ENCODE measurements at places on chromosomes 5 and 9. TPM values are rescaled to one million over a fixed set of nuclear protein-coding genes. Genes with fewer than 3 reads are reported as not detected.

Gene CAMSAP1
- total RNA-seq, result 28.0 TPM

GRCh38 chr5:102767862-102768261 lies 12.8 kb downstream of the PAM start:
- no peak for DNase-seq
- no peaks in the 10 kb centered on the region for H3K27me3 ChIP-seq
- no peak overlapping the region for H3K4me3 ChIP-seq
- peaks cover 5% of the 10 kb centered on the region for H3K4me1 ChIP-seq
- H3K36me3 ChIP-seq, result no peaks in the 10 kb centered on the region
- no peak overlapping the region for H3K27ac ChIP-seq

GRCh38 chr9:89678396-89679015 lies 73.7 kb downstream of the GADD45G start:
- H3K27me3 ChIP-seq, result no peaks in the 10 kb centered on the region
- H3K36me3 ChIP-seq, result no peaks in the 10 kb centered on the region
- no peak for DNase-seq
- H3K27ac ChIP-seq, result no peak overlapping the region

DNA sequence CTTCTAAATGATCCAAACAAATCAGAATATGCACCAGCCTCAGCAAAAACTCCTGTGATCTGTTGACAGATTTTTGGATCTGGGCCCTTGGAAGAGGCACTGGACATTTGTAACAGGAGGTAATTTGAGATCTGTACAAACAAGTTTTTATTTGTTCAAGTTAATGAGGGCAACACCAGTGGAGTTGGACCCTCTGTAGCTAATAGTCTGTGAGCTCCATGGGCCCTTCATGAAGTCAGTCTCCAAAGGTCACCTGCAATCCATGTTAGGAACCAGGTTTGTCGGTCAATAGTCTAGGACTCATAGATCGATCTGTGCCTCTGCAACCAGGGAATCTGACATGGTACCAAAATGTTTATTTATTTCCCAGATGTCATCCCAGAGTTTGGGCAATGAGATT lies 40.9 kb downstream of the PAM start:
- H3K27me3 ChIP-seq, result no peaks in the 10 kb centered on the region
- no peaks in the 10 kb centered on the region for H3K36me3 ChIP-seq
- DNase-seq, result no peak
- no peak overlapping the region for H3K4me3 ChIP-seq

Gene GRPEL2
- 11.4 TPM for total RNA-seq

DNA sequence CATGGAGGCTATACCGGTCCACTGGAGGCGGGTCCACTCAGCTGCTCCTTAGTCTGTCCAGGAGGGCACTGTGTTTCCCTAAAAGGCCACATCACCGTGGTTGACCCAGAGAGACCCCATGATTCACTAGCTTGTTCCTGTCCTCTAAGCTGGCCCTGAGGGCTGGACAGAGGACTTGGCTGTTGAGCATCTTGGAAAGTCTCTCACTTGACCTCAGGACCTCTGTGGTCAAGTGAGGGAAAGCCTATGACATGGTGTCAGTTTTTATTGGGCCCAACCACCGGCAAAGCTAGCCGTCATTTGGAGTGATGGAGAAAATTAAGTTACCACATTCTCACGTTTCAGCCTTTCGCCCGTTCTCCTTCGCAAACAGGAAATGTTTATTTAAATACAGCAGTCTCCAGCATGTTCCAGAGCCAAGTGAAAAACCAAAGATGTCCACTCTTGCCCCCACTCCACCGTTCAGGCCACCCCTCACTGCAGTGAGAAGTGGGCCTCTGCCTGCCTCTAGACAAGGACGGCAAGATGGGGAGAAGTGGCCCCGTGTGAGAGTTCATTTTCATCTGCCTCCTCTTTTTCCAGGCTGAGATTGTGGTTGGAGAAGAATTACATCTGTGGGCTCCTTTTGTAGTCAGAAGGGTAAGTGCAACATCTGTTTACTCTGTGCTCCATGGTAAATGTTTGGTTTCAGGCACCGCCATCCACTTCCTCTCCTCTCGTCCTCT lies 4.4 kb downstream of the SLIT3 start:
- H3K4me3 ChIP-seq, result no peak overlapping the region
- H3K27ac ChIP-seq, result peak overlapping the region; percentile 47
- DNase-seq, result no peak
- H3K36me3 ChIP-seq, result no peaks in the 10 kb centered on the region
- H3K27me3 ChIP-seq, result no peaks in the 10 kb centered on the region

Gene MEIKIN
- 3.4 TPM for total RNA-seq

Gene IL4
- not detected for total RNA-seq

- DNase-seq, result peak; percentile 89
- peaks cover 3% of the 10 kb centered on the region for H3K4me1 ChIP-seq
- H3K4me3 ChIP-seq, result no peak overlapping the region
- H3K27ac ChIP-seq, result peak overlapping the region; percentile 96
- no peaks in the 10 kb centered on the region for H3K36me3 ChIP-seq
Measured at GRCh38 chr5:81779125-81779915, 28.4 kb upstream of the SSBP2 start.

Gene ROPN1L
- not detected for total RNA-seq

Gene F12
- total RNA-seq, result 0.23 TPM

GRCh38 chr5:106963630-106964029 lies 707.1 kb downstream of the EFNA5 start:
- H3K36me3 ChIP-seq, result no peaks in the 10 kb centered on the region
- DNase-seq, result no peak
- no peaks in the 10 kb centered on the region for H3K4me1 ChIP-seq
- no peak overlapping the region for H3K27ac ChIP-seq
- no peak overlapping the region for H3K4me3 ChIP-seq
- H3K27me3 ChIP-seq, result no peaks in the 10 kb centered on the region

DNA sequence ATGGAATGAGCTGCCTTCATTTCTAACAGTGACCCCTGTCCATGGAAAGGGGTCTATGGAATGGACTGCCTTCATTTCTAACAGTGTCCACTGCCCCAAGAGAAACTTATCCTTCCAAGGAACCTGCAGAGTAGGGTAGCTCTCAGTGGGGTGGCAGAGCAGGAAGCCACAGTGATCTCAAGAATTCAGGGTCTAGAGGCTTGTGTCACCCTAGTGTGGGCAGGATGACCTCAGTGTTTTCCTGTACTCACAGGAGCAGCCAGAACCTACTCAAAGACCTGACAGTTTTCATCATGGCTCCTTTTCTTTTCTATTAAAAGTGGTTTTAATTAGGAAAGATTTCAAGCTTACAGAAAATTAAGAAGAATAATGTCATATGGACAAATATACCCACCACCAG lies 27.5 kb downstream of the SEC61B start:
- no peaks in the 10 kb centered on the region for H3K27me3 ChIP-seq
- no peaks in the 10 kb centered on the region for H3K36me3 ChIP-seq
- no peaks in the 10 kb centered on the region for H3K4me1 ChIP-seq
- H3K27ac ChIP-seq, result no peak overlapping the region

Gene GFPT2
- 60.2 TPM for total RNA-seq

DNA sequence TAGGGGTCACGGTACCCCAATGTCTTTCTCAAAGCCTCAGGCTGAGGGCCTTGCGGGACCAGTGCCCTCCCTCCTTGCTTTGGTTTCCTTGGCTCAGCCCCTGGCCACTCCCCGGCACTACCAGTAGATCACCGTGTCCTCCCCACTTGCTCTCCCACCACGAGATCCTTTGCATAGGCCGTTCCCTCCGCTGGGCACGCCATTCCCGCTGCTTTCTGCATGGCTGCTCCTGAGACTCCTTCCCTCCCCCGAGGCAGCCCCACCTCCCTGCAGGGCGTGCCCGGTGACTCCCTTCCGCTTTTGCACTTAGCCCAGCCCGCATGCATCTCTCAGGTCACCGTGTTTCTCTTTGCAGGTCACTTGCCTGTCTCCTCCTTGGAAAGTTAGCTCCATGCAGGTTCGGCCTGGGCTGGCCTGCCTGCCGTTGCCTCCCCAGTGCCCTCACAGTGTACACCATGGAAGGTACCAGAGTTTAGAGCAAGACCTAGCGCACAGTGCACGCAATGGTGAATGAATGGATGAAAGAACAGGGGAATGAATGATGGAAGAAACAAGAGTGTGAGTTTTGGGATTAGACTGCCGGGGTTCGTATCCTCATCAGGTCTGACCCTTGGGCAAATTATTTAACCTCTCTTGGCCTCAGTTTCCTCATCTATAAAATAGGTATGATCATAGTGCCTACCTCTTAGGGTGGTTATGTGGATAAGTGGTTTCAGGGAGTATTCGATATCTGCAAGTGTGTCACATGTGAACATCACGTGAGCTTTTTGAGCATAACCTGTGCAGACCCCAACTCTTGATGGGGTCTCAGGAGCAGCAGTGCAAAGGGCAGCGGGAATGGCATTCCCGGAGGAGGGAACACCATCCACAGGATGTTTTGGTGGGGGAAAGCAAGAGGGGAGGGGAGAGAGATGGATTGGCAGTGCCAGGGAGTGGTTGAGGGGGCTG lies 214.3 kb downstream of the C9orf50 start:
- no peak overlapping the region for H3K27ac ChIP-seq
- H3K4me3 ChIP-seq, result no peak overlapping the region
- H3K36me3 ChIP-seq, result no peaks in the 10 kb centered on the region

Gene WNT8A
- total RNA-seq, result not detected

Gene OCLN
- 2.1 TPM for total RNA-seq

Gene ARHGEF28
- 27.8 TPM for total RNA-seq

- no peaks in the 10 kb centered on the region for H3K4me1 ChIP-seq
- no peak overlapping the region for H3K4me3 ChIP-seq
- no peaks in the 10 kb centered on the region for H3K36me3 ChIP-seq
- DNase-seq, result no peak
- H3K27ac ChIP-seq, result no peak overlapping the region
- no peaks in the 10 kb centered on the region for H3K27me3 ChIP-seq
Measured at GRCh38 chr5:168269937-168270330, 21.5 kb upstream of the WWC1 start.

- no peaks in the 10 kb centered on the region for H3K27me3 ChIP-seq
- peak; percentile 84 for DNase-seq
- H3K4me1 ChIP-seq, result no peaks in the 10 kb centered on the region
- H3K36me3 ChIP-seq, result no peaks in the 10 kb centered on the region
Measured at GRCh38 chr5:170302653-170303501, 5.3 kb upstream of the LCP2 start.

DNA sequence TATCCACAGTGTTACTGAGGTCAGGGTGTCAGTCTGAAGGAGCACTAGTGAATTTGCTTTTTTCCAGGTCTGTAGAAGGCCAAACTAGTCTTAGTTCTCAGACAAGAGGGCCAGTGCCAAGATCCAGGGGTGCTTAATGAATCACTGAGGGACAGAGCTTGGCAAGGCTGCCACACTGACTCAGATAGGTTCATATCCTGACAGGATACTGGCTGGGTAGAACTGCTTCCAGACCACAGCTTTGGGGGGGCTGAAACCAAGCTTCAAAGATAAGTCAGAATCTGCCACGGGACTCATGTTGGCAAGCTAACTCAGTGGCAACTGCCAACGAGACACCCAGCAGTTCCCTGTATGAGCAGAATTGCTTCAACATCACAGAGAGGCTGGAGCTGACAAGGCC lies 1125.4 kb downstream of the EFNA5 start:
- no peak overlapping the region for H3K4me3 ChIP-seq
- H3K36me3 ChIP-seq, result no peaks in the 10 kb centered on the region
- no peaks in the 10 kb centered on the region for H3K4me1 ChIP-seq
- no peak for DNase-seq

DNA sequence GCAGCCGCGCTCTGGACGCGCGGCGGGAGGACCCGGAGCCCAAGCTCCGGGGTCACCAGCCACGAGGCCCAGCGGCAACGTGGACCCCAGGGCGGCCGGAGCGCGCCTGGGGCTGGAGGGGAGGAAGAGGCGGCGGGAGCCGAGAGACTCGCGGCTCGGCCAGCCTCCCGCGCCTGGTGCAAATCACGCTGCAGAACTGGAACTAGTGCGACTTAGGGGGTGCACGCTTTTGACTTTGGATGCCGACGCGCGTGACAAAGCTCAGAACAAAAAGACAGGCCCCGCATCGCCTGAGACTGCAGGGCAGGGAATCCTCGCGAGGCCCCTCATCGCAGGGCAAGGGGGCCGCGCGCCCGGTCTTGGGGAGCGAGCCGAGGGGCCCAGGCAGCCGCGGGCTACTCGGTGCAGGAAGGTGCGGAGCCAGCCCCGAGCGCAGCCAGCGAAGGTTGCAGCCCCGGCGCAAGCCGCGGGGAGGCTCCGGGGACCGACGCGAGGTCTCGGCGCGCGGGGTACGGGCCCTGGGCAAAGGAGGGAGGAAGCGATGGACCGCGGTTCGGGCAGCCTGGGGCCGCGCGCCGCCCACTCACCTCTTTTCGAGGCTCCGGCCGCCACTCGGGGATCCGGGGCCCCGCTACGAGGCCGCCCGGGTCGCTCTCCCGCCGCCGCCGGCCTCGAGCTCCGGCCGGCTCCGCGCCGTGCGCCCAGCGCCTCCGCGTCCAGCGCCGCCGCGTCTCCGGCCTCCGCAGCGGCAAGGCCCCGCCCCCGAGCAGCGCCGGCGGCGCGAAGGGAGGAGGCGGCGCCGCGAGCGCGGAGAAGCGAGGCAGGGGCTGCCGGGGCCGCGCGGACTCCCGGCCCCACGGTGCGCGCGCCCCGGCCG lies at the start of gene GOLM1:
TSS of gene GOLM1 (minus strand) at position 735 of the 877 bp plus-strand sequence. CDS start 20,238 bp downstream, outside the sequence.
- no peak within 1 kb of the TSS for H3K27ac ChIP-seq
- no peaks in the 10 kb centered on the region for H3K36me3 ChIP-seq
- H3K27me3 ChIP-seq, result no peaks in the 10 kb centered on the region
- H3K4me1 ChIP-seq, result no peaks in the 10 kb centered on the region
- peak; percentile 62 for DNase-seq

Gene ENTPD2
- total RNA-seq, result 1.7 TPM

GRCh38 chr5:155529362-155529761 lies 515.8 kb downstream of the KIF4B start:
- H3K4me1 ChIP-seq, result no peaks in the 10 kb centered on the region
- DNase-seq, result no peak
- no peaks in the 10 kb centered on the region for H3K27me3 ChIP-seq

Data from aorta (tissue), 5 donors.